Left forelimb (tissue), 1 donor: ENCODE measurements at places on chromosomes 12 and 14.

DNA sequence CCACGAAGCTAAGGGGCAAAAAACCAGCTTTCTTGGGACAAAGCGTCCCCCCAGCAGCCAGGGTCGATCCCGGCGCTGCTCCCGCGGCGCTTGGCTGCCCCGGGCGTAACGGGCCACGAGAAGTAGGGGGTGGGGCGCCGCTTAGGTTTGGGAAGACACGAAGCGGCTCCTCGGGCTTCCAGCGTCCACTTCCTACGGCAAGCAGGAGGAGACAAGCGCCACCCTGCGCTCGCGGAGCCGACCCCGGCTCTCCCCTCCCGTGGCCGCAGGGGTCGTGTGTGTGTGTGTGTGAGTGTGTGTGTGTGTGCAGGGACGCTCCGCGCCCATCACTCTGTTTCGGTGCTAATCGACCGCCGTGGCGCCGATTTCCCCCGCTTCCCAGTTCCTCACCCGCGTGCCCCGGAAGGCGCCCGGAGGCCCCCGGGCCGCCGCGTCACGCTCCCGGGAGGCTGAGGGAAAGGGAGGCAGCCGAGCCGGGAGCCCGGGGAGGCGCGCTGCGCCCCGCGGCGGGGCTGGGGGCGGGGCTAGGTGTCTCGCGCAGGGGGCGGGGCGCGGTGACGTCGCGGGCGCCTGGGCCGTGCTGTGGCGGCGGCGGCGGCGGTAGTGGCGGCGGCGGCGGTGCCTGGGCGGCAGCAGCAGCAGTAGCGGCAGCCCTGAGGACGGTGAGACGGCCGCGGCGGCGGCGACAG lies at the start of gene ERC1:
ERC1 (plus strand) TSS at position 563 of the 689 bp plus-strand sequence. CDS start 36,681 bp downstream, outside the sequence.
- peak; percentile 95 for DNase-seq

DNA sequence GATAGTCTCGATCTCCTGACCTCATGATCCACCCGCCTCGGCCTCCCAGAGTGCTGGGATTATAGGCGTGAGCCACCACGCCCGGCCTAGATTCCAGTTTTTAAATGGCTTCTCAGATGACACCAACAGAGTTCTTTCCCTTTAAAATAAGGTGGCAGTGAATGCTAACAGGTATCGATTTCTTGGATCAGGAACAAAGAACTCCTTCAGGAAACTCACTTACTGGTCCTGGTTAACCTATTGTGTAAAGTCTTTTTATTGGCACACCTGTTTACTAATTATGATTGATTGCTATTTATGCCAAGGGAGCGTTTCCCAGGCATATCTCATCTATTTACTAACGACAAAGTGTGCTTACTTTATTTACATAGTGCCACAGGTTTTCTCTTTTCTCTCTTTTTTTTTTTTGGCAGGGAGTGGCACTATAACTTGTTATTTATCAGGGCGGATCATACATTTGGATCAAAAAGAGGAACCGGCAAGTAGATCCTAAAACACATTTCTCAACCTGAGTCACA lies 89.7 kb downstream of the GLT1D1 start:
- DNase-seq, result no peak

DNA sequence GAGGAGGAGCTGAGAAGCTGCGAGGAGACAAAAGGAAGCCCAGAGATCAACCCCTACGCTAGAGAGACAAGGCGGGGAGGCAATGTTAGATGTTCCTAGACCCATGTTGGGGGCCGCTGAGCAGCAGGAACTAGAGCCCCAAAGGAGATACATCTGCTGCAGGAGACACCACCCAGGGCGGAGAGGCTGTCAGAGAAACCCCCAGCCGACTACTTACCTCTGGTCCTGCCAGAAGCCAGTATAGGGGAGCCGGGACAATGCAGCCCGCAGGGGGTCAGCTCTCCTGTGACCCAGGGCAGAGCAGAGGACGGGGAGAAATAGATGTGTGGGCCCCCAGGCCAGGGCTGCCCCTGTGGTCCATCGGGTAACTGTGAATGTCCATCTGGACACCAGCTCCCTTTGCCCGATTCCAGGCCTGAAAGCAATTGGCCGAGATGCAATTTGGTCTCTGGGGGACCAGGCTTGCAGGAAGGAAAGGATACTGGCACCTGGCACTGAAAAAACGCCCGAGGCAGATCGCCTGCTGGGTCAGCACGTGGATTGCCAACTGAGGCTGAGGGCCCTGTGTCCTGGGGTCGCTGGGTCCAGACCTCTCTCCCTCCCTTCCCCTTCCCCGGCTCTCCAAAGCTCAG lies 34.9 kb downstream of the SYNE3 start:
- DNase-seq, result no peak

- DNase-seq, result no peak
Observed at GRCh38 chr14:53247596-53248370, 94.7 kb upstream of the DDHD1 start.

- no peak for DNase-seq
Observed at GRCh38 chr12:123828854-123829547, 66.9 kb downstream of the DNAH10 start.

DNA sequence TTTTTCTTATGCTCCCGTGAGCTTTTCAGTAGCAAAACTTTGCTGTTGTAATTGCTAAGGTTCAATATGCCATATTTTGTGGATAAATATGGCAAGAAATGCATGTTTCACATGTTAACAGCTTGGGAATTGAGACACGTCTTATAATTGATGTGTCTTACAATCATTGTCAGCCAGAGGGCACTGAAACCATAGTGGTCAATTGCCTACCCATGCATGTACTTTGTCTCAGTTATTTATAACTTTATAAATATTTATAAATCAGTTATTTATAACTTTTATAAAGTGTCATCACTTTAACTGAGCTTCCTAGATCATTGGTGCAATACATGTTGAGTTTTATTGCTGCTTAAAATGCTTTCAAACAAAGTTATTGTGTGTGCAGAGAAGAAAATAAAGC lies 82.0 kb downstream of the CATSPERB start:
- DNase-seq, result no peak

GRCh38 chr12:95218150-95219133 lies 835 bp downstream of the VEZT start:
- DNase-seq, result no peak

GRCh38 chr14:61973981-61974380 lies 211.8 kb downstream of the SNAPC1 start:
- DNase-seq, result no peak

DNA sequence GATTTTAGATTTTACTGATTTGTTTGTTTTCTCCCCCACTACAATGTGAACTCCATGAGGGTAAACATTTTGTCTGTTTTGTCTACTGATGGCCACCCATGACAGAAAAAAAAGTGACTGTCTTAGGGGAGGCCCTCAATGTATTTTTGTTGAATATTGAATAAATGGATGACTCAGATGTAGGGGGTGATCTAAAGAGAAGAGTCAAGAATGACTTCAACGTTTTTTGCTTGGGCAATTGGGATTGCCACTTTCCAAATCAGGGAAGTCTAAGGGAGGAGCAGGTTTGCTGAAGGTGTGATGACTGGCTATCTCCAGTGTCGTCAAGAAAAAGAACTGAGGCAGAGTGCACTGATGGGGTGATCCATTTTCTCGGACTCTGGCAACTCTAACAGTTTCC lies 10.7 kb upstream of the PHC1 start:
- no peak for DNase-seq

GRCh38 chr12:102298022-102298421 lies 100.4 kb upstream of the PMCH start:
- no peak for DNase-seq

DNA sequence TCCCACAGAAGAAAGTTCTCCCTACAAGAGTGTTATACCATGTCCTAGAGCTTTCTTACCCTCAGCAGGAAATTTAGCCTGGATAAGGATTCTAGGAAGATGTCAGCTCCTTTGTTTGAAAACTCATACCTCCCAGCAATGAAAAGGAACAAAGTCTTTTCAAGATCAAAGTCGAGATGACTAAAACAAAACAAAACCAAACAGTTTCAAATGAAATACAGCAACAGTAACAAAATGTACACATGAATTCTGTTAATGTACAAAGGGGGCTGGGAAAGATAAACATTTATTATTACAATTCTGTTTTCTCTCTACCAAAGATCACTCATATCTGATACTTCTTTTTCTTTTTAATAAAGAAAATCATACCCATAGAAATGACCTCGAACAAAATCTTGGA lies 36.8 kb downstream of the SPX start:
- no peak for DNase-seq

DNA sequence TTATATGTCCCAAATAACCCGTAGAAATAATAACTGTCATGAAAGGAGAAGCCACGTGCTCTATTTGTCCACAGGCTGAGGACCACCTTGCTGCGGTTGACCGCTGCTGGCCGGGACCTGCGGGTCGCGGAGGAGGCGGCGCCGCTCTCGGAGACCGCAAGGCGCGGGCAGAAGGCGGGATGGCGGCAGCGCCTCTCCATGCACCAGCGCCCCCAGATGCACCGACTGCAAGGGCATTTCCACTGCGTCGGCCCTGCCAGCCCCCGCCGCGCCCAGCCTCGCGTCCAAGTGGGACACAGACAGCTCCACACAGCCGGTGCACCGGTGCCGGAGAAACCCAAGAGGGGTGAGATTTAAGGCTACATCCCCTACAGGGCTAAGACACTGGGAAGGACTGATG lies 21.0 kb downstream of the RPGRIP1 start:
- no peak for DNase-seq

DNA sequence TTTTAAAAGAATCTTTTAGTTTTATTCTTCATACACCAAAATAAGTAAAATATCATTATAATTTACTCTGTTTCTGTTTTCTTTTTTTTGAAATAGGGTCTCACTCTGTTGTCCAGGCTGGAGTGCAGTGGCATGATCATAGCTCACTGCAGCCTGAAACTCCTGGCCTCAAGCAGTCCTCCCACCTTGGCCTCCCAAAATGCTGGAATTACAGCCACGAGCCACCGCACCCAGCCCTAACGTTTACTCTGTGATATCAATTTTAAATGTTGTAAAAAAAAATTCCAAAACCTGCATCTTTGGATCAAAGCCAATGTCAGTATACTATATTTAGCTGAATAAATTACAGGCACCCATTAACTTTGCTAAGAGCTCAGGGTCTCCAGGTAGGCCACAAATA lies 437.1 kb upstream of the USP15 start:
- DNase-seq, result no peak

GRCh38 chr14:72416892-72417291 lies 477.0 kb downstream of the DPF3 start:
- no peak for DNase-seq

- DNase-seq, result no peak
Observed at GRCh38 chr12:20822415-20822814, 11.9 kb downstream of the SLCO1B3 start.

DNA sequence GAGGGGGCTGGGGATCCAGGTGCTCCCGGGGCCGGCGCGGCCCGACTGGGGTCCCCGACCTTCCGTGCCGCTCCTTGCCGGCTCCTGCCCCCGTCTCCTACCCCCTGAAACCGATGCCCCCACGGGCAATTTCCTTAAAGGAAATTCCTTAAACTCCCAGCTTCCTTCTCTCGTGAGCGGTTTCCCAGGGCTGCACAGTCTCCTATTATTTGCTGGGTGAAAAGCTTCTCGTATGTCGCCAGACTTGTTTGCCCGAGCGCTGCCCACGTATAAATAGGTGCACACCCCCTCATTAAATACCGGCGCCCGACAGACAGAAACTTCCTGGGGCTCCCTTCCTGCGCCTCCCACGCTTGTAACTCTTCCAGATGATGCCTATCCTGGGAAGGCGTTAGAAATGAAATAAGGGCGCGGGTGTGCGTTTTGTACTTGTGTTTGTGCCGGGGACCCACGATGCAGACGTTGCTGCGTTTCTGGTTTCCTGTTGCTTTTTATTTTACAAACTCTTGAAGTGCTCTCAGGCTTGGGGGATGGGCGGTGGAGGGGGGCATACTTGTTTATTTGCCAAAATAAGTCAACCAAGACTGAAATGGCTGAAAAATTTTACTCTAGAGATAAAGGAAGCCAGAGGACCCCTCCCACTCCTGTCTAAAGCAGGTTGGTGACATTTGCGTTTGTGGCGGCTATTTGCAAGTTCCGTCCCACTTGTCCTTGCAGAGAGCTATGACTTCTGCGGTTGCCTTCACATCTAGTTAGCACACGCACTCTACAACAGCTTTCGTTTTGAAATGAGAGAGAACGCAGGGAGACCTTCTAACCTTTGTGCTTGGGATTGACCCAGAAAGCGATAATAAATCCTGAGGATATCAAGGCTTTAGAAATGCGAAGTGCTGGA lies 1.0 kb downstream of the HIP1R start:
- DNase-seq, result no peak

GRCh38 chr12:42961395-42961794 lies 371.8 kb upstream of the PRICKLE1 start:
- no peak for DNase-seq

DNA sequence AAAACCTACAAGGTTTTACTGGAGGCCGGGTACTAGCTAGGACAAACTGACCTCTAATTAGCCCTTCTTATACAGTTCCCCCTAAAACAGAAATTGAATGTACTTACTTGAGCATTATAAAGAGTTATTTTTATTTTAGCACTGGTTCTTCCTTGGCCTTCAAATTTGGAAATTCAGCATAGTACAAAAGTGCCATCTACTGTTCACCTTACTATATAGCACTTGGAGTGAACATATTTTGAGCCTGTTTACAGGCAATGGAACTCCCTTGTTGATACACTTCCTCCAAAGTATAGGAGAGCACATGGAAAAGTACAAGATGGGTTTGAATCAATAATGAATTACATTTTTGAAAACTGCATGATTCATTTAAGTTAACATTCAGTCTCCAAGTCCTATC lies 3.9 kb upstream of the POC1B start:
- no peak for DNase-seq

GRCh38 chr14:103788086-103788485 lies 59.3 kb downstream of the PPP1R13B start:
- no peak for DNase-seq

- no peak for DNase-seq
Observed at GRCh38 chr12:11753150-11753499, 103.7 kb downstream of the ETV6 start.
